ENCODE measurements at places on chromosomes 6 and 20.

DNA sequence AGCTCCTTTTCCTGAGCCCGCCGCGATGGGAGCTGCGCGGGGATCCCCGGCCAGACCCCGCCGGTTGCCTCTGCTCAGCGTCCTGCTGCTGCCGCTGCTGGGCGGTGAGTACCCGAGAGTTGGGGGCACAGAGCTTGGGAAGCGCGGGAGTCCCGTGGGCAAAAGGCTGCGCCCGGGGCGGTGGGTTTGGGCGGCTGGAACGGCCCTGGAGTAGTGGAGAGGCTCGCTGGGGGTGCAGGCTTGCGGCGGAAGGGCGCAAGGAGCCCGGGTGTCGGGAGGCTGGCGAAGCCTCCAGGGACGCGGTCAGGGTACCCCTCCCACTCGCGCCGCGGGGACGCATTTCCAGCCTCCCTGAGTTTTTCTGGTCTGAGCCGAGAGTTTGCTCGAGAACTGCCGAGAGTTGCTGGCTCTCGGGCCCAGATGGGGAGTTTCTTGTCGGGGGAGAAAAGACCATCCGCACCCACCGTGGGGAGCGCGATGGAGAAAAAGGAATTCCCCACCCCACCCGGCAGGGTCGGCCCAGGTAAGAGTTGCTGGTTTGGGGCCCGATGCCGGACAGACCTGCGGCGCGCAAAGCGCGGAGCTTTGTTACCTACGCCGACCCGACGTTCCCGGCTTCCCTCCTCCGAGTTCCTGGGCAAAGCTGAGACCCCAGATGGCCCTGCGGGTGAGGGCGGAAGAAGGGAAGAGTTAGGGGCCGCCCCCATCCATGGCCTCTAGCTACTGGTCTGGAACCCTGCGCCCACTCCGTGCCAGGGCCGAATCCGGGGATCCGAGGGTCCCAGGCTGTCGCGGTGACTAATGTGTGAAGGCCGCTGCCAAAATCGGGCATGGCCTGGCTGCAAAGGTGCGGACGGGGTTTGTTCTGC is 584 bp downstream of the PTK7 start:
- no peak for DNase-seq

DNA sequence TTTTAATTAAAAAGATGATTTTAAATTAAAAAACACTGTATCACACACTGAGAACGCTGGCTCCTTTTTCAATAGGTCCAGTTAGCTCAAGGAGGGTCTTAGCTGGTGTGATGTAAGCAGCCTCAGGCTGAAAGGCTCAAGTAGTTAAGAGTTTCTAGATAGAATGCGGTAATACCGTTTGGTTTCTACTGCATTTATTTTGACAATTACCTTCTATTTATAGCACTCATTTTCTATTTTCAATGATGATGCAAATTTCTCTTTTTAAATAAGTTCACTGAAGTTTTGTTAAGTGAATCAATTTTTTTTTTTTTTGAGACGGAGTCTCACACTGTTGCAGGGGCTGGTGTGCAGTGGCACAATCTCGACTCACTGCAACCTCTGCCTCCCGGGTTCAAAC is 87.1 kb downstream of the PREX1 start:
- no peak for DNase-seq

- no peak for DNase-seq
Measured at GRCh38 chr6:120354452-120355098, 979.7 kb downstream of the TBC1D32 start.

DNA sequence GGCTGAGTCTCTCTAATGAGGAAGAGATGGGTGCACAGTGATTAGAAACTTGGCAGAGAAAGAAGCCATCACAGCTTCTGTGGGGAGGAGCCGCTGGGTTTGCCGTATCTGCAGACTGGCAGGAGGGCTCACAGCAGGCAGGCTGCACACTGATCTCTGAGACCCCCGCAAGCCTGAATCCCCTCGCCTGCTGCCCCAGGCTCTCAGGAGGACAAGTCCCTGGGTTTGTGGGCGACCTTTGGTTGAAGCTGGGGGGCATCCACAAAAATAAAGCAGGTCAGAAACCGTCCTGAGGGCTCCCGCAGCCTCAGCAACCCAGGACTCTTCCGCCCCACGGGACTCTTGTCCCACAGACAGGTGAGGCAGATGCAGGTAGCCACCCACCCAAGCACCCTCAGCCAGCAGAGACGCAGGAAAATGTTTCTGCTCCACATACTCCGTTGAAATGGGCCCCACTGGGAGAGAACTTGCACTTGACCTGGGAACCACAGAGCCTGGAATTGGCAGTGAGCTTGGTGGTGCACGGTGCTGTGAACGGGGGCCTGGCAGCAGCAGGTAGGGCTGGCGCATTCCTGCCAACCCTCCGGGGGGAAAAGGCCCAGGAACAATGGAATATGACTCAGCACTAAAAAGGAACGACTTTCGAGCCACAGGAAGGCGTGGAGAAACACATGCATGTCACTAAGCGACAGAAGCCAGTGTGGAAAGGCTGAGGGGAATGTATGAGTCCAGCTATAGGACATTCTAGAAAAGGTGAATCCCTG is 89.9 kb downstream of the YTHDF1 start:
- DNase-seq: no peak

GRCh38 chr6:157305670-157306653 is 17.4 kb downstream of the TMEM242 start:
- DNase-seq: no peak

GRCh38 chr6:106925948-106926347 is 48.6 kb downstream of the CD24 start:
- no peak for DNase-seq

GRCh38 chr20:16005915-16006493 is 567.2 kb downstream of the KIF16B start:
- DNase-seq: no peak

- DNase-seq: no peak
Measured at GRCh38 chr6:166045173-166045859, 122.3 kb downstream of the TBXT start.

- no peak for DNase-seq
Measured at GRCh38 chr6:20564777-20565176, 30.5 kb downstream of the CDKAL1 start.

- no peak for DNase-seq
Measured at GRCh38 chr20:58870293-58871014, 17.9 kb downstream of the GNAS start.

- no peak for DNase-seq
Measured at GRCh38 chr6:21961226-21961625, 335.6 kb downstream of the PRL start.

- no peak for DNase-seq
Measured at GRCh38 chr6:168794491-168794890, 353.5 kb downstream of the SMOC2 start.

GRCh38 chr6:126261792-126262421 is 78.0 kb upstream of the CENPW start:
- DNase-seq: no peak

DNA sequence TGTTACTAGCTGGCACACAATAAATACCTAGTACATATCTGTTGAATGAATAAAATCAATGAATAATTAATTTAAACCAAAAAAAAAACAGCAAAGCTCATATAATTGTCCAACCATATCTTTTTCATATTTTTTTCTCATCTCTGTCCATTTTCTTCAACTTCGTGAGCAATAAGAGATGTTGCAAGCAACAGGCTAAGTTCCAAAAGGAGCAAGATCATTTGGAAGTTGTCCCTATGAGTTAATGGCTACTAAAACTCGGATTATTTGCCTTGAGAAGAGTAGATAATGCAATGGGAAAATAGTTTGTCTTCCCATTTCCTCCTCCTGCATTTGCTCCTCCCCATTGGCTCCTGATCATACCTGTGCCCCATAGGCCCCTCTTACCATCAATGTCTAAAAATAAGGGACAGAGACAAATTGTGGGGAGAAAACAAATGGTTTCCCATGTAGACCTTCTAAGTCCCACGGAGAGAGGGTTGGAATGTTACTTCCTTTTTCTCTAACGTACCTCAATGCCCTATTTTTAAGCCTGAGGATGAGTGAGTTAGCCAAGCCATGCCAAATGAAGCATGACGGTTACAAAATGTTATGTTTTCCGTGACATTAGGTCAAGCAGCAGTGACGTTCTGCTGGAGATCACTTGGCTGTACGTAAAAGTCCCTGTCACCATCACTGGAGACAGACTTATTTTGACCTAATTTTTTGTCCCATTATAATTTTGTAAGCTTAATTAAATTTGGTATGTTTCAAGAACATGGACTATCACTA is 217.3 kb upstream of the PREP start:
- no peak for DNase-seq

DNA sequence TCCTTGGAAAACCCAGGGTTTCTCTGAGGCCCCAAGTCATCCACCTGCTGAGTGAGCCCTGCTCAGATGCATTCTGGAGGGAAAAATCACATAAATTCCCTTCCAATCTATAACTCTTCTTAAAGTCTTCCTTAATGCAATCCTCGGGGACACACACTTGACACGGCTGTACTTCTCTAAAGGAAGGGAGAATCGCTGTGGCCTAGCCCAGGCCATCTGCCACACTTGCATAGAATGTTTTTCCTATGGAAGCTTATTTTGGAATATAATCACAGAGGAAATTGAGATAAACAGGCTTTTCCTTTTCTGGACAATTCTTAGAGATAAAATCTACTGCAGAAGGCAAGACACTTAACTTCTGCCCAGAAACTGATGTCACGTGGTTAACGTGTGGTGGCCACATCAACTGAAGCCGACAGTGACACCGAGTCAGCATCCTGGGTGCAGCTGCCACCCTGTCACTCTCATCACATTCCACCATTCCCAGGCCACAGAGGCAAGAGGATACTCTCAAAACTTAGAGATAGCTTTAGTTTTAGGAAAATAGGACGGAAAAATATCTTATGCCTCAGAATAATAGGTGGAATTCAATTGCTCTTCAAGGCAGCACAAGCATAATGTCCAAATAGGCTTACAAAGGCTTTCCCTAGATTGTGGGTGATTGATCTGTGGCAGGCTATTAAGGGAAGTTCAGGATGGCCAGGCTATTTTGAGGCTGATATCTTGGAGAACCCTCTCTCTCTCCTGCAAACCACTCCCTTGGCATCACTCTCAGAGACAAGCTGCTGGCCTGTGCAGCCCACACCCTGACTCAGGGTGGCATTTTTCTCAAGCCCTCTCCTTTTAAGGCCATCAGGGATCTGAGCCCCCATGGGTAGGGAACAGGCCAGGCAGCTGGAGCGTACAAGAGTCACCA is 29.6 kb downstream of the PSMB1 start:
- no peak for DNase-seq

- DNase-seq: no peak
Measured at GRCh38 chr6:75876152-75876551, 127.1 kb downstream of the MYO6 start.

DNA sequence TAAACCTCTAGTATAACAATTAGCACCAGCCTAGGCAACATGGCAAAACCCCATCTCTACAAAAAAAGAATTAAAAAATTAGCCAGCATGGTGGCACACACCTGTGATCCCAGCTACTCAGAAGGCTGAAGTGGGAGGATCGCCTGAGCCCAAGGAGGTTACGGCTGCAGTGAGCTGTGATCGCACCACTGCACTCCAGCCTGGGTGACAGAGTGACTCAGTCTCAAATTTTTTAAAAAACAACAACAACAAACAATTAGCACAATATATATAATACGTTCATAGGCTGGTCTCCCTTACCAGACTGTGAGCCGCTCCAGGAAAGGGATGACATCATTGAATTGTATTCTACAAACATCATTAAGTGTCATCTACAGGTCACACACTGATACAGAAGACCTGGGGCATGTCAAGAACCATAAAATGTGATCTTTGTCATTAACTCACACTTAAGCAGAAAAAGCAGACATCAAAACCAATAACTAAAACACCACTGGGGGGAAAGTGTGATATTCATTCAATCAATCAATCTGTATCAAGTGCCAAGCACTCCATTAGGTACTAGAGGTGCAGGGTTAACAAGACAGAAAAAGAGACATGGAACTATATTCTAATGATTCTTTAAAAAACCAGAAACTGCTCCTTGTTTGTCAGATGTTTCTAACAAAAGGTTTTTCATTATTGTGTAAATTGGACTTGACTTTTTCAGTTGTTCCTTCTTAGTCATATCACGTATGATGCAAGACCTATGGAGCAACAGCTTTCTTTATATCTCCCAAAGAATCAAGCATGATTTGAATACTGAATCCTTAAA is 17.8 kb downstream of the MAP3K5 start:
- no peak for DNase-seq

DNA sequence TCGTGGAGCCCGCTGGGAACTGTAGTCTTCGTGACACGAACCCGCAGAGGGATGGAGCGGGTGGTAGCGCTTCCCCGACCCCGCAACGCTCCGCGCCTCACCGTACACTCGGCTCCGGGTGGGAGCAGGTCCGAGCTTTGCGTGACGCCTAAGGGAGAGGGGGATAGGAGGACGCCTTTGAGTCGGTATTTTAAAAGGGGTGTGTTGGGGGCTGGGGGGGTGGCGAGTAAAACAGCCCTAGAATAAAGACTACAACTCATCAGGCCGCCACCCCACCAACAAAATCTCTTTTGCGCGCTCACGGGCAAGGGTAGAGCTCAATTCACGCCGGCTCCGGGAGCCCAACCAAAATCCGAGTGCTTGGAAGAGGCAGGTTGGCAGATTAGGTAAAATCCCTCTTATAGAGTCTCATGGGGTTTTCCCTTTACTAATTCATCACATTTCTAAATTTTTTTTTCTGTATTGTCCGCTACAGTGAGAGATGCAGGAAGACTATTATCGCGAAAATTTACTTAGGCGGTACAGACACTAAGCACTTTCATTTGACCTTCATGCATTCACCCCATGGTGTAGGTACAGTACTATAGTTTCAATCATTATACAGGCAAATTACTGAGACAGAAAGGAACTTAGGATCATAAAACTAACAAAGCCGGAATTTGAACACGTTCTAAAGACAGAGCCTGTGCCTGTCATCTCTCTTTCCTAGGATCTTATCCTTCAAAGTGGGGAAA is 706 bp upstream of the SNX14 start:
- DNase-seq: no peak

- DNase-seq: no peak
Measured at GRCh38 chr6:146650799-146651481, 52.2 kb downstream of the ADGB start.

GRCh38 chr6:723540-723939 is 30.6 kb upstream of the EXOC2 start:
- no peak for DNase-seq

GRCh38 chr6:21404577-21404976 is 189.0 kb upstream of the SOX4 start:
- DNase-seq: no peak

GRCh38 chr6:113739041-113739655 is 118.0 kb upstream of the MARCKS start:
- no peak for DNase-seq

- DNase-seq: no peak
Measured at GRCh38 chr6:121666814-121667213, 231.4 kb downstream of the GJA1 start.

DNA sequence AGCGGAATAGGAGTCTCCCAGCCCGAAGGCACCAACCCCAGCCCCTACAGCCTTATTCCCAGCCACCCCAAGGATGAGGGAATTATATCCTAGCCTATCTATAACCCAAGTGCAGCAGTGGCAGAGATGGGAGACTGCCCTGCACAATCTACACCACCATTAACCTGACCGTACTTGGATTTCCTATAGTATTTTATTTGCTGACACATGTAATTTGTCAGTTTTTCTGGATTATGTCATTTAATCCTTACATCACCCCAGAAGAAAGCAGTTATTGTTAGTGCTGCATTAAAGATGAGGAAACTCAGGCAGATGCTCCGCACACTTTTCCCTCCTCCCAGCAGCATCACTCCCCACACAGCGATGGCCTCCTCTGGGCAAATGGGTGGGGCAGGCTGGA is 6.0 kb downstream of the BFSP1 start:
- DNase-seq: no peak
